Muscle of leg (tissue), 16 donors: ENCODE measurements at places on chromosomes 11 and 22.

GRCh38 chr11:64126796-64127195, 39.1 kb downstream of the MACROD1 start:
- DNase-seq, result no peak

GRCh38 chr11:60307507-60308195, 19.4 kb upstream of the MS4A6E start:
- no peak for DNase-seq

DNA sequence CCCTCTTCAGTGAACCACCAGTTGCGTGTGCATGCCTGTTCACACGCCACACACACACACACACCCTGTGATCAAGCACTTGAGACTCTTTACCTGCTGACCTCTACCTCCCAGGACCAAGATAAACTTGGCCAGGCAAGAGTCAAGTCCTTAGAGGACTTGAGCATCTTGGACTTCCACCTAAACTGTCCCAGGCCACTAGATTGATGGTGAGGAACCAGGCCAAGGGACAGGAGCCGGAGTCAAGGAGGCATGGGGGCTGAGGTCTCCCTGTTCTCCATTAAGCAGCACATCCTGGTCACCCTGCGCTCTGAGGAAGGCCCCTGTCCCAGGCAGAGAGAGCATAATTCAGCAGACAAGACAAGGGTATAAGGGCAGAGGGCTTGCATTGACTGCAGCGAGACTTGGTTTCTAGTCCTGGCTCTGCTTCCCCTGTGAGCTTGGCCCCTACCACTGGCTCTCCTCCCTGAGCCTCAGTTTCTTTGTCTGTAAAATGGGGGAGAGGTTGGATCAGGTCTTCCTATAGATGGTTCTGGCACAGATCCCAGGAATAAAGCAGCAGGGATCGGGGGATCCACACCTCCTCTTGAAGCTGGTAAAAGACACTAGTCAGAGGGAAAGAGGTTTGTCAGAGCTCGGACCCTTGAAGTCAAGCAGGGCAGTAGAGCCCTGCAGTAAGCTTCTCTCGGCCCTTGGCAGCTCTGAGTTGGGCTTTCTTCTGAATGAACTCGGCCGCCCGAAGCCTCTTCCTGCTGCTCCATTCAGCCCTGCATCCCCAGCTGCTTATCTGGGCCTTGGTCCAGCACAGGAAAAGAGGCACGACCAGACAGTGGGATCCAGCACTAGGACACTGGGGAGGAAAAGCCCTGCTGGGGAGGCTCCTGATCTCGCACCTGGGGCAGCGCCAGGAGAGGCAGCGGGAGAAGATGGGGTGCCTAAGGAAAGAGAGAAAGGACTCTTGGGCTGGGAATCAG, 2.0 kb downstream of the CREB3L1 start:
- peak; percentile 96 for DNase-seq

DNA sequence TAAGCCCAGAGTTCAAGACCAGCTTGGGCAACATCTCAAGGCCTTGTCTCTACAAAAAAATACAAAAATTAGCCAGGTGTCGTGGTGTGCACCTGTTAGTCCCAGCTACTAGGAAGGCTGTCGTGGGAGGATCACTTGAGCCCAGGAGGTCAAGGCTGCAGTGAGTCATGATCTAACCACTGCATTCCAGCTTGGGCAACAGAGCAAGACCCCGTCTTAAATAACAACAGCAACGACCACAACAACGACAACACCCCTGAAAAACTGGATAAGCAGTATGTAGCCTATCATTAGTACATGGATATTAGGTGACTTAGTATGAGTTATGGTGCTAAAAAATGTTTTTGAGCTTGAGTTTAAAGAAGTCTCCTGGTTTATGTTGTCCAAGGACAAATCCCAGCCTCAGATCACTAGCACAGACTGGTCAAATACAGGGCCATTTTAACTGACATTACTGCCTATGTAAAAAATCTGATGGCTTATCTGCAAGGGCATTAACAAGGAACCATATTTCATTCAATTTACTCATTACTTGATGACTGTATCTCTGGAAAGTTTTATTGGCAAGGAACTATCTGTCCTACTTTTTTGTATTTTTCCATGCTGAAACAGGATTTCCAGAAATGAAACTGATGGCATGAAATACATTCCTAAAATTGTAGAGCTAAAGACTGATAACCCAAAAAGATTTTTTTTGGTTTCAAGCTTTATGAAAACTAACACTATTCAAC, 23.4 kb downstream of the C2CD3 start:
- no peak for DNase-seq

DNA sequence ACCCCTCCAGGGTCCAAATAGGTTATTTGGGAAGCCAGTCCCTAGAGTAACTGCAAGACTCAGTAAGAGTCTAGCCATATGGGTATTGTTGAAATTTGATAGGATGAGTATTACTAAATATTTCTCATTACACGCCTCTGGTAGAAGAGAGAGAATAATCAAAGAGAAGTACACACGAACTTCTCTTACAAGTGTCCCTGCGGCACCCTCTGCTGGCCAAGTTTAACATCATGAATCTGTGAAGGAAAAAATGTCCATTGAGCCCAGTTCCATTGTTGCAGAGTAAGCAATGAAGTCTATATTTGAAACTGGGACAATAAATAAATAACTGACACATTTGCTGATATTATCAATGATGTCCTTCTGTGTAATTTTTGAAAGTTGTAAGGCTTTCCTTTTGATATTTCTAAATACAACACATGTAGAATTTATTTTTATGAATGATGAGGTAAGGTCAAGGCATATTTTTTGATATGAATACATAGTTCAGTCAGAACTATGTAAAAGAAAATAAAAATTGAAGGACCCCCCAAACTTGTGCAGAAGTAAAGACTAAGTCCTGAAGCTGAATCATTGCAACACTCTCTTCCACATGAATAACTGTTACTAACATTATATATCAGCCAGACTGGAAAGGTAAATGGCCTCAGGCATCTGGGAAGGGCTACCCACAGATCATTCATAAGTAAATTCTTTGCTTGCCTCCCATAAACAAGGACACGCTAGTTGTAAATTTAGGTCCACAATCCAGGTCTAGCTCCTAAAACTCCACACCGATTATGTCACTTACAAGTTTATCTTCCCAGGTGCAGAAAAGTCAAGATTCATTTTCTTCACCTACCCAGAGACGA, 10.0 kb downstream of the OR51L1 start:
- peak; percentile 66 for DNase-seq

DNA sequence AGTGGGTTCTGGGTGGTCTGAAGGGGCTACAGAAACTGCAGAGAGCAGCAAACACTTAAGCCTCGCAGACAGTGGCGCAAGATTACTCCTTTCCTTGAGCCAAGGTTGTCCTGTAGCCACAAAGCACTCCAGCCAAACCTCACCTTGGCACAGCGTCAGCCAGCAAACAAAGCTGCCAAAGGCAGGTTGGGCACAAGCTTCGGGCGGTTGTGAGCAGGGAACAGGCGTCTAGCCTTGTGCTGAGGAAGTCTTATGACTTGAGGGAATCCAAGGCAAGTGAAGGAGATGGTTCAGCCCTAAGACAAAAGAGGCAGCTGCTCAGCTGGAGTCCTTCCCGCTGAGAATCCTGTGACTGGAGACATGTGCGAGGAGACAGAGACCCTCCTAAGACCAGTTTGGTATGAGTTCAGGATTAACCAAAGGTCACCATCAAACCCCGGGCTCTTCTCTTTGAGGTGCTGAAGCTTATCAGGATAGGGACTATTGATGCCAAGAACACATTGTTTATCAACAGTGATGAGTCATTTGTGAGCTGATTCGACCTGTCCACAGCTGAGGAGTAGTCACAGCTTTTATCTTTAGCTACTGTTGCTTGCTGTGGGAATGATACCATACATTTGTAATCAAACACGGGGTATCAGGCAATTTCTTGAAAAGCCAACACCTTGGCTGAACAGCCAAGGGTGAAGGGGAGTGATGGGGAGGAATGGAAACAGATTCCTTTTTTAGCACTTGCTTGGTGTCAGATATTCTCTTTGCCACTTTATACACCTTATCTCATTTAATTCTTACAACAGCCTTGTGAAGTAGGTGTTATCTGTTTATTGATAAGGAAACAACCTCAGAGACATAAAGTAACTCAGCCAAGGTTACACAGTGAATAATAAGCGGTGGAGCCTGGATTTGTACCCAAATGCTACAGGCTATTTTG, 4.6 kb downstream of the ADM start:
- peak; percentile 54 for DNase-seq

GRCh38 chr11:128483211-128483788, 104.1 kb downstream of the ETS1 start:
- DNase-seq, result no peak

DNA sequence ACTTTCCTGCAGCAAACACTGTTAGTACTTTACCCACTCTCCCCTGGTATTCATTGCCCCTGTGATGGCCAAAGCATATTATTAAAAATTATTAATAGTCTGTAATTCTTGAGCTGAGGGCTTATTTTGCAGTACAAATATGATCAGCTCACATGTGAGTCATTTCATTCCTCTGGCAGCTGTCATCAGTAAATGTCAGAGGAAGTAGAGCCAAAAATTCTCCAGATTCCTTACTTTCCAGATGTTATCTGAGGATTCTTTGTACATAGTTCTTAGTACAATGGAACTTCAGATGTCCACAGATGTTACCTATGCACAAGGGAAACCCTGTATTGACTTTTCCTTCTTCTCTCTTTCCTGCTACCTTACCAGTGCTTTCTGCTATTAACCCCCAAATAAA, 12.5 kb downstream of the OR5B3 start:
- DNase-seq, result no peak

- peak; percentile 93 for DNase-seq
Measured at GRCh38 chr11:70610566-70611565, 212.5 kb downstream of the CTTN start.

- no peak for DNase-seq
Measured at GRCh38 chr11:4084406-4085125, 10.0 kb upstream of the RRM1 start.

GRCh38 chr11:60206616-60207015, 23.7 kb upstream of the MS4A6A start:
- no peak for DNase-seq

DNA sequence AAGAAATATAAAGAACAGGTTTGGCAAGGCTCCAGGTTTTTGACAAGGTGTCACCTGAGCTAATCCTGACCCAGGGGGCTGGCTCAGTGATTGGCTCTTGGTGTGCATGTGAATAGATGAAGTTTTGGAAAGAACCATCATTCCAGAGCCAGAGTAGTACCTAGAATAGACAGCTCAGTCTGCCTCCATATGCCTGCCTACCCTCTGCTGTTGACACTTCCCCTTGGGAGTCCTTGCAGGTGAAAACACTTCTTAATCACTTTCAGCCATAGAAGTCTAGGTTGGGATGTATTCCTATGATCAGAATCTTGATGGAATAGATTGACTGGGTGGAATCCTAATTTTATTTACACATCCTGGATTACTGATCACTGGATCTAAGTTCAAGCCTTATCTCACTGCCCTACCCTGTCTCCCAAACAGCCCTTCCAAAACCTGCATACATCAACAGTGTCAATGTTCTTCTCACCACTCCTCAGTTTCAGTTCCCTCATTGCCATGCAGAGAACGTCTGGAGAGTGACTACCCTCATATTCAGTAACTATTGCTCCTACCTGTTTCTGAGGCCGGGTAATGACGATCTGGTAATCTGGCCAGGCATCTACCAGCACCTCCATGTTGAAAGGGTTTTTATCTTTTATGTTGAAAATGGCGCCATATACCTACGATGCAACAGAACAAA, 6.7 kb downstream of the GLYATL2 start:
- DNase-seq, result no peak

- DNase-seq, result peak; percentile 62
Measured at GRCh38 chr22:25025491-25026400, 73.2 kb downstream of the KIAA1671 start.

GRCh38 chr11:115408036-115408921, 95.9 kb downstream of the CADM1 start:
- DNase-seq, result peak; percentile 97

GRCh38 chr22:50184902-50185374, 775 bp upstream of the TRABD start:
- DNase-seq, result no peak
